ENCODE measurements at places on chromosomes 4 and X. TPM values are rescaled to one million over a fixed set of nuclear protein-coding genes. Genes with fewer than 3 reads are reported as not detected.

SERPINA7 gene
- total RNA-seq, result not detected

CASP6 gene
- 17.2 TPM for total RNA-seq

KCND1 gene
- 1.6 TPM for total RNA-seq

DNA sequence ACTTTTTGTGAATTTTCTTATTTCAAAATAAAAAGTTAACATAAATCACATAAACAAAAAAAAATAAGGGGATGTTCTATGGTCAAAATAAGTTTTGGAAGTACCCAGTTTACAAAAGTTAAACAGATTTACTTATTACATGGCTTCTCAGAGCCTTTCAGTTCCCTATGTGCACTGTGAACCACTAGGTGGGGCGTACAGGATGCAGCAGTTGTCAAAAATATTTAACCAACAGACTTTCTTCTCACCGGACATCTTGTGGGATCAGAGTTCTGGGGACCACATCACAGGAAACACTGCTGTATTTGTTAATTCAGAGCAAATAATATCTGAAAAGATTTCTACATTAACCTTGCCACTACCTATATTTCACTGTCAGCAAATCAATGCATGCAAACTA, 74.1 kb downstream of the SMARCA1 start:
- no peak for ATAC-seq

Measured in gastroesophageal sphincter (tissue), 4 donors.